Astrocyte (in vitro differentiated cells and primary cell): ENCODE measurements at places on chromosomes 2 and 18.

- no peak for DNase-seq
These were observed 630 bp downstream of the PPM1G start for GRCh38 chr2:27408601-27409320.

DNA sequence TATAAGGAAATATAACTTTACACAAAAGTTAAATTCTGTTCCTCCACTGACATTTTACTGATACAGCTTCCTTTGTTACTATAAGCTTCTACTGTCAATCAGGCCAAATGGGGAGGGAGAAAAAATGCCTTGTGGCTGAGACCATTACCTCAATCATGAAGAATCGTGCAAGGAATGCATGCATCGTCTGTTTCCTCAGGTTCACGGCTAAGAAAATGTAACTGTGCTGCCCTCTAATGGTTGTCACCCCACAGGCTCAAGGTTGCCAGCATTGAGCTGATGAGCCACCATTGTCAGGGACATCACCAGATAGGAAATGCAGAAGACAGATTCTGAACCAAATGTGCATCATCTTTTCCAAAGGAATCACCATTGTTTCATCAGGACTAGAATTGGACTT is 426.9 kb downstream of the CDH2 start:
- peak; percentile 86 for DNase-seq

DNA sequence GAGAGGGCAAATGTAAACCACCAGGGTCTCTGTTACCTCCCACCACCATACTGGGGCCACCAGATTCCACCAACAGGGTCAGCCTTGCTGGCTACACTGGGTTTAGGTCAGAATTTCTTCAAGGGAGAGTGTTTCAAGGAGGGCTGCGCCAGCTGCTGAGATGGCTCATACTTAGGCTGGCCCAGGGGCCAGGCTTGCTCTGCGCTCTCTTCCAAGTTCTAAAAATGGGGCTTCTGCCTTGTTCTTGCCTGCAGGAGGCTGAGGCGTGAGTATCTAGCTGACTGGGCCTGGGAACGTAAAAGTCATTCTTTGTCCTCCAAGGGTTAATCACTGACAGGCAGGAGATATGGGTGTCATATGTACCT is 28.1 kb downstream of the MRPL33 start:
- DNase-seq: no peak

DNA sequence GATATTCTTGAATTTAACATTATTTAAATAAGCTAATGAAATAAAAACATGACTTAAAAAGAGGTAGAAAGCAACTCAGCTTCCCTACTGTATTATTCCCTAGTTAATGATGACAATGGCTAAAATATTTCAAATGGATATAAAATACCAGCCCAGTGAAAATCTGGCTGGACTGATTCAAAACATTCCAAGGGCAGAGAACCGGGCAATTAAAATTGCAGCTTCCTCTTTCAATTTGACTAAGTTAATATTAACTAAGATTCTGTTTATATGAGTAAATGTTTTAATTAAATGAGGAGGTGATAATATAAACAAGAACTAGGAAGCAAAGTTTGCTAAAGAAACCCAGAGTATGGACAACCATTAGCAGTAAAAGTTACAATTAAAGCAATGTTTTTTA is 65.6 kb downstream of the RAPH1 start:
- DNase-seq: no peak

DNA sequence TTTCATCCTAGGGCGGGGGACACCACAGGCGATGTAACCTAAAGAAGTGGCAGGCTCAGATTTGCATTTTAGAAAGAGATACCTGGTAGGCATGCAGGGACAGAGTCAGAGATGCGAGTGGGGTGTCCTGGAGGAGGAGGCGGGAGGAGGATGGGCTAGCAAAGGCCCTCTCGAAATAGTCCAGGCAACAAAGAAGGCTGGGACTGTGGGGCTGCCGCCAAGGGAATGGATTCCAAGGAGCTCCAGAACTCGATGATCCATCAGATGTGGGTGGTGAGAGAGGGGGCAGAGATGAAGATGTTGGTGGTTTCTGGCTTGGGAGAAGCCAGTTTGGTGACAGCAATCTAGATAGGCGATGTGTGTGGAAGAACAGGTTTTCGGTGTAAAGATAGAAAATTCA is 12.5 kb upstream of the INPP5D start:
- DNase-seq: no peak

DNA sequence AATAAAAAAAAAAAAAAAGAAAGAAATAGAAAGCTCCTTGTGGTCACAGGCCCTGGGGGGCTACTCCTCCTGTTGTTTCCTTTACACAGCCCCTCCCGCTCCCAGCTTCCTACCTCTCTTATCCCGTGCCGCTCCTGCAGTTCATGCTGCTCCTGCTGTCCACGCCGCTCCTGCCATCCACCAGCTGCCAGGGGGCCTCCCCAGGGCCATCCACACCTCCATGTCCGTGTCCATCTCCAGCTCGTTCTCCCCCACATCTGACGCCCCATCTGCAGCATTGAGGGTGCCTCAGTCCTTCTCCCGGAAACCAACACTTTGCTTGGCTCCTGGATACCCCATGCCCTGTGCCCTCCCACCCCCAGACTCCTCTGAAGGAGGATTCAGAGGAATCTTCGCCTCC is 191.7 kb downstream of the EIPR1 start:
- no peak for DNase-seq

- no peak for DNase-seq
These were observed 838.6 kb downstream of the MBD2 start for GRCh38 chr18:53385889-53386288.

- DNase-seq: peak; percentile 46
These were observed 55.7 kb upstream of the SLC39A10 start for GRCh38 chr2:195601361-195601760.

- peak; percentile 89 for DNase-seq
These were observed 119.6 kb downstream of the FEZ2 start for GRCh38 chr2:36478332-36478738.

- DNase-seq: no peak
These were observed 4.2 kb downstream of the ARHGAP28 start for GRCh38 chr18:6733758-6734157.

- DNase-seq: no peak
These were observed 81.4 kb downstream of the BCL11A start for GRCh38 chr2:60472041-60472440.

DNA sequence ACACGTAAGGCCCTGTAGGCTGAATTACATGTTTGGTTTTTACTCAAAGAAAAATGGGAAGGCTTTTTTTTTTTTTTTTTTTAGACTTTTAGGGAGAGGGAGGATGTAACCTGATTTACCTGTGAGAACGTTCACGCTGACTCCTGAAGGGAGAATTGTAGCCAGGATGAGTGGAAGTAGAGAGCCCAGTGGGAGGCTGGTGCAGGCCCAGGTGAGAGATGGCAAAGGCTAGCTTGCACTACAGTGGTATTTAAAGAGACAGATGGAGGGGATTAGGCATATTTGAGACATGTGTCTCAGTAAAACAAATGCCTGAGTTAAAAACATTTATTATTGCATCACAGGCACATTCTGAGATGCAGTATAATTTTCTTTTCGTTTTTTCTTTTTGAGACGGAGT is 107.9 kb downstream of the CCDC85A start:
- DNase-seq: no peak

GRCh38 chr2:227860221-227860641 is 11.2 kb upstream of the DAW1 start:
- no peak for DNase-seq

DNA sequence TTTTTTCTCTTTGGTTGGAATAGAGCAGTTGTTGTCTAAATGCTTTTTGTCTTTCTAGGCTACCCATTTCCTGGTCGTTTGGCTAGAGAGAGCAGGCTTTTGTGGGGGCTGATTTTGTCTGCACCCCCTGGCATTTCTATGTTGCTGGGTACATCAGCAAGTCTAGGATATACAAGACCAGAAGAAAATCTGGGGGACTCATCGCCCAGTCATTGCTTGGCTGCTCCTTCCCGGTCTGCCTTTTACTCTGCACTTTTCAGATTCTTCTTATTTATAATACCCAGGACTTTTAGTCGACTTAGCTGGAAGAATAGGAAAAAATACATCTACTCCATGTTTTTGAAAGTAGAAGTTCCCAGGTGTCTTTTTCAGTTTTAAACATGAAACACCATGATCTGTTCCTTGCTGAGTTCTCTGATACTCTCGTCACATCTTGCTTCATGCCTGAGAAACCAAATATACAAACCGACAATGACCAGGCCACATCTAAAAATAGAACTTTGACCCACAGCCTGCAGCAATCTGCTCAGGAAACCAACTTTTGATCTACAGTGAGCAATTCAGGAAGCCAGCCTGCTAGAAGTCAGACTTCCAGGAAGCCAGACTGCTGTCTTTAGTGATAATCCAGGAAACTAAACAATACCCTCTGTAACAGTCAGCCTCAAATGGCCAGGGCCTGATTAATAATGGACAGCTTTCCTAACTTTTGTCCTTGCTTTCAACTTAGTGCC is 163.8 kb upstream of the MEX3C start:
- DNase-seq: no peak

DNA sequence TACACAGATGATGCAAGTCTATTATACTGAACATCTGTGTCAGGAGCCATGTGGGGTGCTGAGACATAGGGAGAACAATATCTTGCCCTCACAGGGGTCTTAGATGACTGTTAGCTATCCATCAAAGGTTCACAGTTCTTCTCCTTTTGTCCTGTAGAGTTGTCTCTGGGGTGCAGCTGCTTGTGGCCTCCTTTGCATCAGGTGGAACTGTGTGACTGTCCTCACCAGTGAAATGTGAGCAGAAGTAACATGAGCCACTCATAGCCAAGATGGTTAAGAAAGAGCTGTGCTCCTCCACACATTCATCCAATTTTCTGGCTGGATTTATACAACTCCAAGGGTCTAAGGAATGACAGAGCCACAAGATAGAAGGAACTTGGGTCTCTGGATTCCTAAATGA is 56.0 kb upstream of the ST8SIA3 start:
- no peak for DNase-seq

GRCh38 chr2:146604521-146604920 is 1240.3 kb upstream of the ACVR2A start:
- DNase-seq: no peak

DNA sequence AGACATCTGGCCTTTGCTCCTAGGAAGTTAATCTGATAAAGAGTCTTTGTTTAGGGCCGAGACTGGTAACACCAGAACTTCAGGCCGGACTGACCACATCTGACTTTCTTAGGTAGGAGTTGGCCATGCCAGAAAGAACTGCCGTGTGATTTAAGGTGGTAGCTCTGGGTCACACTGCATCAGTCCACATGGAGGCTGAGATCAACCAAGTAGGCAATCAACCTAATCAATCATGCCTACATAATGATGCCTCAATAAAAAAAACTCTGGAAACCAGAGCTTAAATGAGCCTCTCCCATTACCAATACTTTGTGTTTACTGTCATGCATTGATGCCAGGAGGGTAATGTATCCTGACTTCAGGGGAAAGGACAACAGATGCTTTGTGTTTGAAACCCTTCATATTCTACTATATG is 44.1 kb upstream of the ORC2 start:
- no peak for DNase-seq
